Daoy (cell line): ENCODE measurements at places on chromosomes 3 and 15. TPM values are rescaled to one million over a fixed set of nuclear protein-coding genes. Genes with fewer than 3 reads are reported as not detected.

- DNase-seq = no peak
Measured at GRCh38 chr3:171733561-171733960, 76.7 kb downstream of the PLD1 start.

HDDC3 gene
- total RNA-seq = 10.2 and 17.6 TPM in 2 replicates

DNA sequence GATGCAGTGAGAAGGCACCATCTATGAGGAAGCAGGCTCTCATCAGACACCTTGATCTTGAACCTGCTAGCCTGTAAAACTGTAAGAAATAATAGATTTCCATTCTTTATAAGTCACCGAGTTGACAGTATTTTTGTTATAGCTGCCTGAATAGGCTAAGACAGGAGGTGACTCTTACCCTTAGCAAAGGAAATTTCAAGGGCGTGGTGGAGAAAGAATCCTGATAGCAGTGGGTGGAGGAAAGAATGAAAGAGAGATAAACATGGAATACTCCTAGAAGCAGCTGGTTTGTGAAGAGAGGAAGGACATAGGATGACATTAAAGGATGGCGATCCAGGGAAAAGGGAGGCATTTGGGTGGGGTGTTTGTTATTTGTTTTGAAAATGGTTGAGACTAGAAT is 41.4 kb downstream of the SIDT1 start:
- no peak for DNase-seq

DNA sequence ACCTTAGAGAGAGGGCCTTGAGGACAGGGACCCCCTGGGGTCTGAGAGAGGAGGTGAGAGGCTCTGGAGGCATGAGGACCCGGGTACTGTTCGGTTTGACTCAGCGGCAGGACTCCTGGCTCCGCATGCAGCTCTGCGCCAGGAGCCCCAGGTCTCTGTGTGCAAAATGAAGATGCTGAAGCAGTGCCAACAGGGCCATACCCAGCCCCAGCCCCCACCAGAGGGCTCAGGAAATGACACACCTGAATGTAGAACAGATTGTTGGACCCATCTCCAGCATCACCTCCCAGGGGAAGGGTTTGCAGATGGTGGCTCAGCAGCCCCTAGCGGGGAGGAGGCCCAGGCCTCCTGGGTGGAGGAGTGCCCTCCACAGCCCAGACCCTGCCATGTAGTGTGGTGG is 30.2 kb downstream of the EPHB3 start:
- no peak for DNase-seq

NMNAT3 gene
- total RNA-seq = 2.0 and 3.7 TPM in 2 replicates
